ENCODE measurements at places on chromosomes 16 and 17.

GRCh38 chr16:10088380-10088793, 93.8 kb downstream of the GRIN2A start:
- no peak for DNase-seq

GRCh38 chr16:4536391-4537106, 2.0 kb downstream of the CDIP1 start:
- no peak for DNase-seq

- no peak for DNase-seq
These were observed 123.7 kb downstream of the SPACA3 start for GRCh38 chr17:33115366-33115765.

DNA sequence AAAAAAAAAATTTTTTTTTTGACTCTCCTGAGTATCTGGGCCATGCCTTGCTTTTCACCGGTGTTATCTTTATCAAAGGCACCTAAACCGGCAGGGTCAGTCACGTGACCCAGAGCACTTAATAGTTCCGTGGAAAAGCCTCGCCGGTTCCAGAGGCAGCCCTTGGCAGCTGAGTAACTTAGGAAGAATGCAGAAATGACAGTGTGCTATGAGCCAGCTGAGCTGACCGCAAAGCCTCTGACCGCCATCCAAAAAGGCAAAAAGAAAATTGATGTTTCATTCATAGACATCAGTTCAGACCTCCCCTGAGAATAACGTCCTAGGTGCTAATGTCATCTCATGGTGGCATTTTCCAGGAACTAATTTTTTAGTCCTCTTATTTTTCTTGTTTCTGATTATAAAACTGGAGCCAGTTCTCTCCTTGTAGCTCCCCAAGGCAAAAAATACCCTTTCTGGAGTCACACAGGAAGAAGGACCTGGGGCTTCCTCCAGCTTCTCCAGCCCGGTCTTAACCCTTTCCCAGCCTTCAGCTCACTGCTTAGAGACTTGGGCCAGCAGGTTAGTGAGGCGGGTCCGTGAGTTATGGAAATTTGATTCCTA, 122.6 kb downstream of the SOCS1 start:
- DNase-seq = peak; percentile 93

DNA sequence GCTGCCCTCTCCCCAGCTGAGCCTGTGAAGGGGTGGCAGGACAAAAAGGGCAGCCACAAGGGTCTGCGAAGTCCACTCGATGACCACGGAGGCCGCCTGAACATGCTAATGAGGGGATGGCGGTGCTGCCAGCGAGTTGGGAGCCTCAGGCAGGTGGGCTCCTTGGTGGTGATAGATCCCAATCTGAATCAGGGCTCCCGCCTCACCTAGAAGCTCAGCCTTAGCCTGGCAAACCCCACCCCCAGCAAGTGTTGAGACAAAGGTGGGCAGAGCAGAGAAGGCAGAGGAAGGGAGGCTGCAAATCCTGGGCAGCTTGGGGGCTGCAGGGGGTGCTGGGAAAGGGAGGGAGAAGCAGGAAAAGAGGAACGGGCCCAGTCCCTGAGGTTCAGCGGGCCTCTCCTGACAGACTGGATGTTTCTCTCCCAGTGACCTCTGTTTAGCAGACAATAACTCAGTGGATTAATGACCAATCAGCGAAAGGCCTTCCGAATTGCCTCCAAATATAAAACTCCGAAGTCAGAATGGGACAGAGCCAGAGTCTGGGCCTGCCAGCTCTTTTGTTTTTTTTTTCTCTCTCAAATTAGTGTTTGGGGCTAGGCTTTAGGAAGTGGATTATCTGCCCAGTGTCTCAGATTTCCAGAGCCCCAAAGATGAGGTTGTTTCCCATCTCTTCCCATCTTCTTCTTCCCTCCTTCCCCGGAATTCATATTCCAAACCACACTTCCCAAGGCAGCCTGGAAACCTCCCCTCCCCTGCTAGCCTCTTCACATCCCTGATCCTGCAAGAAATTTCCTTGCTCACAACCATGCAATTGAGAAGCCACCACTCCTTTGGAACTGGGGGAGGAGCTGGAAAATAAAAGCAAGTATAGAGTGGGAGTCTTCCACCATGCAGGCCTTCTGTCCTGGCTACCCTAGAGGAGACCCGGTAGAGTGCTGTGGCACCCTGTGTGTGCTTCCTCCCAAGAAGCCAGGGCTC, 15.2 kb upstream of the HOXB2 start:
- DNase-seq = no peak

DNA sequence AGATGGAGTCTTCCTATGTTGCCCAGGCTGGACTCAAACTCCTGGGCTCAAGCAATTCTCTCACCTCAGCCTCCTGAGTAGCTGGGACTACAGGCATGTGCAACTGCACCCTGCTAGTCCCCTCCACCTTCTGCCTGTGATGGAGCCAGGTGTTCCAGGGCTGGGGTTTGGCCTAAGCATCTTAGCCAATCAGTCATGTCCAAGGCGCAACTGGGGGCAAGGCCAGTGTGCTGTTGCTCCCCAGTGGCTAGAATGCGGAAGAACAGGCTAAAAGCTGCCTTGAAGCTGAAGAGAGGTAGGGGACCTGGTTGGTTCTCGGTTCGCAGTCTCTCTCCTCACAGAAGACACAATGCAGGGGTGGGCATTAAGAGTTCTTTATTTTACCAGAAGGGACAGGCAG, 18.6 kb downstream of the FLOT2 start:
- peak; percentile 35 for DNase-seq

DNA sequence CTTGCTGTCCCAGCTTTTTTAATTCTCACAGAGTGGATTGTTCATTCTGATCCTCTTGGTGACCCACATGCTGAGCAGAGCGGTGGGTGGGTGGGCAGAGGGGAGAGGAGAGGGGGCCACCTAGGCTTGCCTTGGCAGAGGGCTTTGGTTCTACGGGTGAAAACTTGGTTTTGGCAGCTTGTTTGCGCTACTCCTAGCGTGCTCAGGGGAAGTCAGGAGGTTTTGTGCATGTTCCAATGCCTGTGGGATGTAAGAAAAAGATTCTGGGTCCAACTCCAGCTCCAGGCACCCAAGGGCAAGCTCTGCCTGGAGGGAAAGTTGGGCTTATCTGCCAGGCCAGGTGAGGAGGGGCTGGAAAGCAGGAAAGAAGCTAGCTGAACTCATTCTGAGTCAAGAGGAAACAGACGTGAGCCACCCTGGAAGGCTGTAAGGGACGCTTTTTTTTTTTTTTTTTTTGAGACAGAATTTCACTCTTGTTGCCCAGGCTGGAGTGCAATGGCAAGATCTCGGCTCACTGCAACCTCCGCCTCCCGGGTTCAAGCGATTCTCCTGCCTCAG, 169.1 kb downstream of the WSCD1 start:
- DNase-seq = peak; percentile 77

DNA sequence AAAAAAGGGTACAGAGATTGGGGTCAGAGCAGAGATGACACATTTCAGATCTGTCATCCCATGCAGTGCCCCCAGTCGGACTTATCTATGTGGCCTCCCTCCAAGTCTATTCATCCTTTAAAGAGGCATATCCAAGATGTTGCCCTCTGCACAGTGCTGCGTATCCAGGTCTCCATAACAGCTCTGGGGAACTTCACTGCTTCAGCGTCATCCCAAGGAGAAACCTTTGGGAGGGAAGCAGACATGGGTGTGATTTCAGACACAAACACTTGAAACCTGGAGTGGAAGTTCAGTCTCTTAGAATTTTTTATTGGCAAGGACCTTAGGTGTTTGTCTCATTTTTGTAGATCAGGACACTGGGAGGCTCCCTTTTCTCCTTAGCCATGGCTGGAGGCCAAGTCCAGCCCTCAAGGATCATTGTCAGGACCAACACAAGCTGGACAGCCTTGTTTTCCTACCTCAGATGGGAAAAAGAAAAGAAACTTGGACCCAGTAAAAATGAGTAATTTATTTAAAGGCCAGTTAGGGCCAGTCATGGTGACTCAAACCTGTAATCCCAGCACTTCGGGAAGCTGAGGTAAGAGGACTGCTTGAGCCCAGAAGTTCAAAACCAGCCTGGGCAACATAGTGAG, 23.9 kb upstream of the NLK start:
- peak; percentile 19 for DNase-seq

DNA sequence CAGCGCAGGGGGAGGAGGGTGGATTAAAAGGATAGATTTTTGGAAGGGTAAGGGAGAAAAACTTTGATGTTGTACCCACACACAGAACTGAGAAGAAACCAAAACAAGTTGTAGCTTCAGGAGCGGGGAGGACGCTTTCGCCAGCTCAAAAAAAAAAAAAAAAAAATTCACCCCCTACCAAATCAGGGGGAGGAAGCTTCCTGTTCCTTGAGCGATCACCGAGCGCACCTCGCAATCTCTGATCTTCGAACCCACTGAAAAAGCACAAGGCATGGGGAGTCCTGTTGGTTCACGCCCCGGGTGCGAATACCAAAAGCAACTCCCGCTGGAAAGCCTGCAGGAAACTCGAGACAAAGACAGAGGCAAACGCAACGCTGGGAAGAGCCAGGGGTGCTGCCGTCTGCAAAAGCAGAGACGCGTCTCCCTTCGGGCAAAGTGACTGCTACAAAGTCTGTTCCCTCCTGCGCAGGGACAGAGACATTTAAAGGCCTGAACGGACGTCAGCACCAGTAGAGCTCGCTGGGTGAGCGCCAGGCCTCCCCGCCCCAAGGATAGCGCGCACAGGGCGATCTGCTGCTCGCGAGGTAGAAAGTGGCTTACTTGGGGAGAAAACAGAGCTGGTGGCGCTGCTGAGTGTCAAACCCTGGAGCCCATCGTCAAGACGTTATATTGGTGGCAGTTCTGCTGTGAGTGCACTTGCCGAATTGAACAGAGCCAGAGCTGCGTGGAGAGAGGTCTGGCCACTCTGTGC, 190.4 kb downstream of the USP22 start:
- DNase-seq = peak; percentile 47

DNA sequence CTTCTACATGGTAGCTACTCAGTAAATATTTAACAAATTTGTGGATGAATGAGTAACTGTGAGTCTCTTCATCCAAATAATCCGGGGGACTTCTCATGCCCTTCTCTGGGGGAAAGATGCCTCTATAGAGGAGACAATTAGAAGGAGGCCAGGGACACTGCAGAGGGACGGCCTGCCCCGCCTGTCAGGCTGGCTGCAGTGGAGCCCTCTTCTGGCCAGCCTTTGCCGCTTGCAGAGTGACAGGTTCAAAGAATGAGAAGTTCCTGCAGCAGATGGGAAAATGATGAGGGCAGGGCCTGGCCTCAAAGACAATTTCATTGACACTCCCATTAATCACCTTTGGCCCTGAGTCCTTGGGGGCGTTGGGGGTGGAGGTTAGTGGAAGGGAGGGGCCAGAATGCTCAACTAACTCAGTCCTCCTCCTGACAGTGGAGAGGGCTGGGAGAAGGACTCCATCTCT, 339.0 kb downstream of the MAF start:
- peak; percentile 50 for DNase-seq

DNA sequence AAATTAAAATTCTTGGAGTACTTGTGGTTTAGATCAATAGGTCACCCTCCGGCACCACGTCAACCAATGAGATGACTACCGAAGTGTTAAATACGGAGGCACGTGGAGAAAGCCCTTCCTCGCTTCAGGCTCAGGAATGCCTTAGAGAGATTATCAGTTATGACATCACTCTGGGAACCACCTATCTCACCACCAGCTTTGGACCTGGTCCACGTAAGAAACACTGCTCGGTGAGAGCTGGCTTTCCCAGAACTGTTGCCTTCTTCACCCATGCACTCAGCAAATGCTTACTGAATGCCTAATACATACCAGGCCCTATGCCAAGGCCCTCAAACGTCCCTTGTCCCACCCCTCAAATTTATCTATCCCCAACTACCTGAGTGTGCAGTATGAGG, 71.3 kb downstream of the SMG6 start:
- peak; percentile 71 for DNase-seq

- no peak for DNase-seq
These were observed 349.8 kb downstream of the SEC14L1 start for GRCh38 chr17:77490361-77491183.

GRCh38 chr16:67451061-67451703, 20.3 kb downstream of the HSD11B2 start:
- DNase-seq = no peak

DNA sequence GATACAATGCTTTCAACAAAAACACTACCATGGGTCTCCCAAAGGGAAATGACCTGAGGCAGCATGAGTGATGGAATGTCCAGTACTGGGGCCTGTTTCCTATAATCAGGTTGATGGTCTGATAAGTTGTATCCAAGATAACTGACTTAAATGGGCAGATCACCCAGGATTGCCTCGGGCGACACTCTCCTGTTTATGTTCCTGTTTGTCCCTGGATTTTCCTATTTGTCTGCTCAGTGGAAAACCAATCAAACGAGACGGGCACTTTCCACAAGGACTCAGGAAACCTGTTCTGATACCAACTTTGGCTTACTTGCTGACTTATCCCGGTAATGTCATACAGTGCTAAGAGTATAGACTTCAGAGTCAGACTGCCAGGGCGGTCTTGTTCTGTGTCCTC, 27.4 kb downstream of the USP43 start:
- DNase-seq = no peak

DNA sequence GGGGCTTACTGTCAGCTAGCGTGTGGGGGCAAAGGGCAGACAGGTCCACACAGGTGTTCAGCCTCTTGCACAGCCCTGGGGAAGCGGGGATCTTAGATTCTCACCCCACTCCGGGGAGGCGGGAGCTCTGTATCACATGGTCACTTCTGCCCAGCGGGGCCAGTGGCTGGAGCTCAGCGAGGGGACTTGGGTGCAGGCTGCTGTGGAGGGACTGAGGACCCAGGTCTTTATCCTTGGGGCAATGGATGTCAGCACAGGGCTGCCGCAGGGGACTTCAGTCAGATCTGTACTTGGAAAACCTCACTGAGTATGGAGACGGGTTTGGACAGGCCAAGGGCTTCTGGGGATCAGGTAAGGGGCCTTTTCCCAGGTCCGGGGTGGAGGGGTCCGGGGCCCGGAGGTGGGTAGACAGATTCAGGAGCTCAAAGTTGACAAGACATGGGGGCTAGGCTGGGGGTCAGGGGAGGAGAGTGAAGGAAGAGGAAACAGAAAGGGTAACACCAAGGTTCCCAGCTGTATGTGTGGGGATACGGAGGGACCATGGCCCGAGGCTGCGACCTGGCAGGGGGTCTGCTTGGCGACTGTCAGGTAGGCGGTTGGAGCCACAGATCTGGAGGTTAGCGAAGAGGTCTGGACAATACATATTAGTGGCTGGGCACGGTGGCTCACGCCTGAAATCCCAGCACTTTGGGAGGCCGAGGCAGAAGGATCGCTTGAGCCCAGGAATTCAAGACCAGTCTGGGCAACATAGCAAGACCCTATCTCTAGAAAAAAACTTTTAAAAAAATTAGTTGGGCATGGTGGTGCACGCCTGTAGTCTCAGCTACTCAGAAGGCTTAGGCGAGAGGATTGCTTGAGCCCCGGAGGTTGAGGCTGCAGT, 15.1 kb upstream of the BAIAP2 start:
- DNase-seq = no peak
